Aorta (tissue), 5 donors: ENCODE measurements at places on chromosomes 4 and X.

GRCh38 chr4:173504181-173504503, 25.9 kb downstream of the HAND2 start:
- no peak for DNase-seq

DNA sequence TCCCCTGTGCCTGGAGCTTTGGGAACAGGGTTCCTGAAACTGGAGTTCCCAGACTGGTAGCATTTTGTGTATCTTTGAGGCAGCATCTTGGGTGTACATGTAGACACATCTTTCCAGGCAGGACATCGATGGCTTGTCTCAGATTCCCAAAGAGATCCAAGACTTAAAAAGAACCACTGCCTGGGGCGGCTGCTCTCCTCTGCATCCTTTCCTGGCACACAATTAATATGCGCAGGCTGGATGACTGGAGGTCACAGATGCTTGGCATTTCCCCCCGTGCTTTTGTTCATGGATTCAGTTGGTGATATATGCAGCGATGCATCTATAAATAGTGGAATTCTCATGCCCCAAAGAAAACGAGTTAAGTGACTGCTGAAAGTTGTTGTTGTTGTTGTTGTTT, 80.5 kb downstream of the CLDN34 start:
- no peak for DNase-seq

DNA sequence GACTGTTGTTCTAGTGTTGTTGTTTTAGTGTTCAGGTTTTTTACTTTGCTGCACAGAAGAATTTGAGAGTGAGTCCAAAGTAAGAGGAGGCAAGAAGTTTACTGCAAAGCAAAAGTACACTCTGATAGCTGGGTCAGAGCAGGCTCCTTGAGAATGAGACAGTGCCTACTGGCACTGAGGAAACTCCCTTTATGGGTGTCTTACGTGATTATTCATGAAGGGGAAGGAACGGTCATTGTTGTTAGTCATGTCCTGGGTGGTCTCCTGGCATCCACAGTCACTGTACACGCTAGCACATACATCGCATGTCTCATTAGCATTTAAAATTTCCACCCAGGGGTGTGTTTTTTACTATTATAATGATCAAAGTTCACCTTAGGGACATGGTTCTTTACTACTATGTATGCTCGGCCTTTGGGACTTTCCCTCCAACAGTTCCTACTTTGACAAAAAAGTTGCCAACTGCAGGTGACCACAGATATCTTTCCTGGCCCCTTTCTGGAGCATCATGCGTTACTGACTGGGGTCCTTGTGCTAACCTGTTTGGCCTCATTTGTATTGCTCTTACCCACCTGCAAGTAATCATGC, 688.9 kb upstream of the AMOT start:
- no peak for DNase-seq

GRCh38 chr4:182818926-182819730, 98.1 kb downstream of the DCTD start:
- no peak for DNase-seq

DNA sequence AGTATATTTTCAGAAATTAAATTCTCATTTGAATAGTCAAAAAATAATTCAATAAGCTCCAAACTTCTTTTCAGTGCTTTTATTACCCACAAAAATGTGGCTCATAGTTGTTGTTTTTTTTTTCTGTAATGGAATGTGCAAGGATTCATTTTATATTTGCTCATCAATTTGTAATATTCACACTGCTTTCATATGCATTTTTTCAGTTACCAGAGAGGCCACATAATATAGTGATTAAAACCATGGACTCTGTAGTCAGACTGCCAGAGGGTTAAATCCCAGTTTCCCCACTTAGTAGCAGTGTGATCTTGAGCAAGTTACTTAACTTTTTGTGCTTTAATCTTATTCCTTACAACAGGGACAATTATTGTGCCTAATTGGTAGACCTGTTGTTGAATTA, 64.5 kb downstream of the FAM9B start:
- DNase-seq = no peak

DNA sequence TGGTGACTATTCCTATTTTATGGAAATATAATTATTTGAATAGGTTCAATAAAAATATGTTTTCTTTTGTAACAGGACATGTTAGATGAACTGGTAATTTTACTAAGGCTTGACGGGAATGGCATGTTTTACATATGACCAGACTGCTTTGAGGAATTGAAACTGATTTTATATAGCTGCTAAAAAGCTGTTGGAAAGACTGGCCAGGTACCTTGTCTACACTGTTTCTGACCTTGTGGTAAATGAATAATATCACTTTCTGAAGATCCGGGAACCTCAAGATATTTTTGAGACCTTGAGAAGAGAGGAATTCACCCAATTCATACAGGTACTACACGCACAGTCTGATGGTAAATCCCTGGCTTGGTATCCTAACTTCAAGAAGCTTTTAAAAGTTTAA, 42.1 kb upstream of the USP46 start:
- DNase-seq = no peak

- no peak for DNase-seq
Measured at GRCh38 chrX:26558719-26559386, 342.9 kb downstream of the MAGEB5 start.

DNA sequence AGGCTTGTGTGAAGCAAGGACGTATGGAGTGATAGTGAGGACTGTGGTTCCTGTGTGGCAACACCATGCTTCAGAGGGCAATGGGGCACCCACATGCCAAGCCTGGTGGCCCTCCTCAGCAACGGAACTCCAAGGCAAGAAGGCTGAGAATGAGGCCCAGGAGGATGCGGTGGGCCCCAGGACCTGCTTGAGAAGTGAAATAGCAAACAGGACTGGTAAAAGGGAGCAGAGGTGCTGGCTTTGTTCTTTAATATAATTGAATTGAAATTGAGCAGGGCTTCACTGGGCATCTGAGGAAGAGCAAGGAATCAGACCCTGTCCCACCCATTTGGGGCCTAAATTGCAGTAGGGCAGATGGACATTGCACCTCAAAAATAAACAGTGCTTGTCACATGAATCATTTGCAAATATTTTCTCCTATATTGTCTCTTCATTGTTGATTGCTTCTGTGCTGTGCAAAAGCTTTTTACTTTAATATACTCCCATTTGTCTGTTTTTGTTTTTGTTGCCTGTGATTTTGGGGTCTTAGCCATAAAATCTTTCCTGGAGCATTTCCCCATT, 2.3 kb downstream of the TMEM187 start:
- DNase-seq = no peak

DNA sequence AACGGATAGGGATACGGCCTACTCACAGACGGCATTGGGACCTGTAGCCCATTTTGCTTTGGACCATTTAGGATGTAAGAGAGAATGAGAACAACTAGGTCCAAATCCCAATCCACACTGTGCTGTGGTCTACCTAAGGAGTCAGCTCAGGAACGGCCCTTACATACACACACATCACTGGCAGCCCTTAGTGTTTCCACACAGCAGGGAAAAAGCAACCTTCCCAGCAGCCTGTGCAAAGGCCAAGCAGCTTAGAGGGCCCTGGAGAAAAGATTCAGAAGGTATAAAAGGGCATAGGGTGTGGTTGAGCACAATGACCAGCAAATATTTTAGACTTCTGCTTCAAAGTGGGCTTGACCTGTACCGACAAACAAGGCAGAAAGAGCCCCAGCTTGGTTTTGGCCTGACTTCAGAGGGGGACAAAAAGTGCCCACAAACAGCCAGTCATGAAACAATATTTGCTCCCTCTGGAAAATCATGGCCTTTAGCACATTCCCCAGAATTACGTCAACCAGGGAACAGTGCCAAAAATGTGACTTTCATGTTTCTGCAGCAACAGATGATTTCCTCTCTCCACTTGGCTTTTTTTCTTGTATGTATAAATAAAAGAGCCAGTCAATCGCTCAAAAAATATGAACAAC, 359.5 kb upstream of the FGF16 start:
- peak; percentile 48 for DNase-seq

DNA sequence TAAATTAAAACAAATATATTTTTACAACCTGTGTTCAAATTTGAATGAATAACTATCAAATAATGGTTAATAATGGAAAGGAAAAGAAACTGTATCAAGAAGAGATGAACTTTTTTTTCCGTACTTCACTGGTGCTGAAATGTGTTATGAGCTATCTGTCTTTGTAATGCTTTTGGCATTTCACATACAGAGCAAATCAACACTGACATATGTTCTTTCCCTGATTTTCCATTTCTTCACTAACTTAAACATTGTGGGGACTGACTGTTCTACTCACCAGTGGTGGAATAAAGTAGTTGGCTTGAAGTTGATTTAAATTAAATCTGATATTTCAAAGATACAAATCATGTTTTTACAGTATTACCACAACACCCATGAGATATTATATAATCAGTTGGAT, 304.0 kb upstream of the BMP3 start:
- DNase-seq = no peak

GRCh38 chr4:168562041-168562571, 65.3 kb downstream of the PALLD start:
- DNase-seq = no peak

DNA sequence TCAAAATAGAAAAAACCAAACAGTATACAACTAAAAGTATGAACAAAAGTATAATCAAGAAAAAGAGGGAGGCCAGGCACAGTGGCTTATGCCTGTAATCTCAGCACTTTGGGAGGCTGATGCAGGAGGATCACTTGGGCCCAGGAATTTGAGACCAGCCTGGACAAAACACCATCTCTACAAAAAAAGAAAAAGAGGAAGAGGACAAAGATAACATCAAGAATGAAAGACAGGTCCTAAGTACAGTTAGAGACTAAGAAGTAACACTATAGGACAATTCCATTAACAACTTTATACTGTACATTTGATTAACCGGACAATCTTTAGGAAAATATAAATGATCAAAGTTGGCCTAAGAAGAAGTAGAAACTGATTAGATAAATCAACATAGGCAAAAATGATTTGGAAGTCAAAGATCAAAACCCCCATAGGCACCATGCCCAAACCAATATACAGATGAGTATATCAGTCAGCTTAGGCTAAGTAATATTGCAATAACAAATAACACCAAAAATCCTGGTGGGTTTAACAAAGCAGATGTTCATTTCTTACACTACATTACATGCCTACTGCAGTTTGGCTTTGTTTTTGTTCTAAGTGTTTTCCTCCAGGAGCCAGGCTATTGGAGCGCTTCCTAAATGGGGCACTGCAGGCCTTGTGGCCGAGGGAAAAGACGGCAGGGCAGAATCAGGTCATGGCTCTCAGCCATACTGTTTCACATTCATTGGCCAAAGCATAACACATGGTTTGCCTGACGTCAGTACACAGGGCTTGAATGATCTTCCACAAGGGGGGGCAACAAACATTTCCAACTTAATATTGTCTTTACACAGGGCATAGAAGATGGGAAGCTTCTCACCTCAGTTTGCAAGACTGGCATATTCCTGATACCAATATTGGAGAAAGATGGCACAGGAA, 42.2 kb upstream of the HGFAC start:
- no peak for DNase-seq

DNA sequence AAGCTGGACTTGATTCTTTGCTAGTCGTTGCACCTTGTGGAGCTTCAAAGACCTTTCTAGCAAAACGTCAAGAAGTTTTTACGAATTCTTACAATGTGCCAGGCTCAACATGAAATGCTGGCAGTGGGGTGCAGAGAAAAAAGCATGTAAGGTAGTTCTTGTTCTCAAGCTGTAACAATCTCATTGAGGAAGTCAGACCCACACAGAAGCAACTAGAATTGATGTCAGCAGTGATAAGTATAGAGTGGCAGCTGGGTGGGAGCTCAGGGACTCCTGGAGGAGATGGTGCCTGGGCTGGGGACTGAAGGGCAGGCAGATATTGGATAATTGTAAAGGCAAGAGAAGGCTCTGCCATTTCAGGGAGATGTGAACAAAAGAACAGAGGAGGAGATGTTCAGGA, 82.3 kb downstream of the ATG4A start:
- no peak for DNase-seq
